ENCODE measurements at places on chromosomes 7 and 10.

GRCh38 chr7:150371996-150372270 lies 3.3 kb downstream of the REPIN1 start:
- DNase-seq, result no peak

DNA sequence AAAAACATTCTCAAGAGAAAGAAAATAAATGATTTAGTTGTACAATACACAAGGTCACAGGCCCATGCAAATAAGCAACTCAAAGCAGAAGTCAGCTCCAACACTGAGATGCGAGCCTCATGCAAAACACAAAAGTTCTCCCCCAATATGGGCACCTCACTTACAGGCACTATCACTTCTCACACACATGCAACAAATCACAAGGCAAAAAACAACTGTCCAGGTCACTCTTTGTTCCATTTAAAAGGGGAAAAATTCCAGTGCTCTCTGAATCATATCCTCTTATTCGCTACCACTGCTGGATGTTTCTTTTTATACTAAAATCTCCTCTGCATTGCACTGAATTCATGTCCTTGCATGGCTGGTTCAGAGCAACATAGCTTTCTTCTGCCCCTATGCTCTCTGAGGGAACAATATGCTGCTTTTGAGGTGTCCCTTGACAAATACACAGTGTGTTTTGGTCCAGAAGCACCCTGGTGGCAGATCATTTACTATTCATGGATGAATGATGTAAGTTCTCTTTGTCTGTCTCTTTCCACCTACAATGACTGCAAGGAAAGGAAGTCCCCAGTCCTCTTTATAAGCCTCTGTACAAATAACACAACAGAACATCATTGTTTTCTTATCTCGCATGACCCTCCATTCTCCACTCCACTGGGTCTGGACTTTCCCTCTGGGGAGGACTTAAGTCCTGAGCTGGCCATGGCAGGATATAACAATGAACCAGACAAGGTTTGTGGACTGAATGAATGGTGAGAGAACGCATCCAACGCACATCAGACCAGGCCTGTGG lies 85.4 kb upstream of the GSDME start:
- DNase-seq, result no peak

GRCh38 chr10:129949411-129949810 lies 14.7 kb downstream of the EBF3 start:
- no peak for DNase-seq

DNA sequence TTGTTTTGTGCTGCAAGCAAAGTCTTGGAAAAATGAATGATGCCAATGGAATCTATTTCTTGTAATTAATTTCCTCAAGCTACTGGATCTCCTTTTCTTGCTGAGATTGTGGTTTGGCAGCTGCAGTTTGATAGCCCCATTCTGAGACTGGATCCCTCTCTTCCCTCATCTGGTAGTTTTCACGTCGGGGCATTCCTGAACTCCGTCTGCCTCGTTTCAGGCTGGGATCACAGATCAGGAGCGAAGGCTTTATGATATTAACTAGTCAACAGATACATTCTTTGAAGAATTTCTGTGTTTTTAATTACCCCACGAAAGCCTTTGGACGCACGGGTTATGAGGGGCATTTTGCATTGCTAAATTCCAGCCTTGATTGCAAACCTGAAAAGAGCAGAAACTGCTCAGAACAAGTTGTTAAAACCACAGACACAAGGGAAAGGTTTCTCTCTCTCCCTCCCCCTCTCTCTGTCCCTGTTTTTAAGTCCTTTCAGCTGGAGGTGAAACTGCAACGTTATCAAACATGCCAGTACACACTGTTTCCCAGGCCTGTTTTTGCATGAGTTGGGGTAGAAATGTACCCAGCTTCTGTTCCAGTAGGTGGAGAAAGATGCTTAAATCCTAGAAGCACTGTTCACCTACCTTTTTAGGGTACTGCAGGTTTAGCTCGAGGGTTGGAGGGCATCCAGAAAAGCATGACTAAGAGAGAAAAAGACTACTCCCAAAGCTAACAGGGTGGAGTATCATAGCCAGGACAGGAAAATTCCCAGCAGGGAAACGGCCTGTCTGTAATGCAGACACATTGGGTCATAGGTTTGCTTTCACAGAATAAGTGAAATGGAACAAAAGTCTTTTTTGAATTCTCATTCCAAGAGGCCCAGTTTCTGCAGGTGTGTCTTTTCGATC lies 124.3 kb downstream of the CUX1 start:
- no peak for DNase-seq

GRCh38 chr7:82339958-82340357 lies 103.6 kb downstream of the CACNA2D1 start:
- no peak for DNase-seq

DNA sequence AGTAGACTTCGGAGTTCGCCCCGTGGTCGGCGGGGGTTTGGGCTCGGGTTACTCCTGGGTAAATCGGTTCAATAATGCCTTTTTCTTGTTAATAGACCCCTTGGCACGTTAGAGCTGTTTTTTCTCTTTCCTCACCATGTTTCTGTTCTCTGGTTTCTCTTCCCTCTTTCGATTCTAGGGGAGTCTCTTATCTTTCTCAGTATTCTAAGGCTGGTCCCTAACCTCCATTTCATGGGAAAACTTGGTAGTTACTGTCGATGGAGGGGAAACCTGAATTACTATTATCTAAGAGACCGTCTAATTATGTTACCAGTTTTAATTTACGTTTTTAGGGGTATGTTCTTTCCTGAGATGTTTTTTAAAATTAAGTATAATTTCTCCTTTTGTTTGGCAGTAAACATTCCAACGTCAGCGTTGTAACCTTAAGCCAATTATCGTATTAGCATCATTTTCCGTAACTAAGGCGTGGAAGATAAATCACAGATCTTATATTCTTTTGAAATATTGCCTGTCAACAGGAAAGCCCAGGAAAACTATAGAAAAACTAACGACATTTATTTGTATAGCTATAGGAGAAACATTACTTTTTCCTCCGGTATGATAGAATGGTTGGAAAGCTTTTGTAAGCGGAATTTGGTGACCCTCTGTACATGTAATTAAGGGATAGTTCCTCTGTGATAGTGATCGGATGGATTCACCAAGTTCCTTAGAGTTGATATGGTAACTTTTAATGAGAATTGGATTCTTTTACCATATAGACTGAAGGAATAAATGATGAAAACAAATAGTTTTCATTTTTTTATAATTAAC lies 847 bp downstream of the BTAF1 start:
- DNase-seq, result no peak

DNA sequence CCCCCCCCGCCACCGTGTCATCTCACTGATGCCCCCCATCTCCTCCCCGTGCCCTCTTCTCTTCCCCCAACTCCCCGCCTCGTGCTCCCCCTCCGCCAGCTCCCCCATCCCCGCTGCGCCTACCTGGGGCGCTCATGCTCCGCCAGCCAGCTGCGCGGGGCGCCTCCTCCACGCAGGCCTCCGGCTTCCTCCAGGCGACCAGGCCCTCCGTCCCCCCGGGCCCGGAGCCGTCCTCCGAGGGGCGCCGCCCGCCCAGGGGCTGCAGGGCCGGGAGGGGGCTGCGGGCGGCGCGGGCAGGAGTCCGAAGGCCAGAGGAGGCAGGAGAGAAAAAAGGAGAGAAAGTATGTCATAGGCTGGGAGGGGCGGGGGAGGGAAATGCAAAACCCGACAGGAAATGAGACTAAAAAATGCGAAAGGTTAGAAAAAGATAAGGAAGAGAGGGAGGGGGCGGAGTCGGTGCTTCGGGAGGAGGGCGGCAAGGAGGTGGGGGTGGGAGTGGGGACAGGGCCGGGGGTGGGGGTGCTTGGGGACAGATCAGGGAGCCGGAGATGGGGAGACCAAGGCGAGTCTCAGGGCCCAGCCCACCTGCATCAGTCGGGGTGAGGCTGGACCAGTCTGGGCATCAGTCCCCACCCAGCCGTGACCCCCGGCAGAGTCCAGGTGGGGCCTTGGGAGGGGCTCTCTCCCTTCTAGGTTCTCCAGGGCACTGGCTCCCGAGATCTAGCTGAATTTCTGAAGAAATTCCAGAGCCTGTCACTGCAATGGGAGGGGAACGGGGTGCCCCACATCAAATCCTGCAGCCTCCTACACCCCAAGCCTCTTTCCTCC lies at the start of gene CARD11:
CARD11 (minus strand) TSS at position 324 of the 828 bp plus-strand sequence. CDS start 85,361 bp downstream, outside the sequence.
- no peak for DNase-seq

- no peak for DNase-seq
These were observed 11.9 kb downstream of the PAXIP1 start for GRCh38 chr7:154990964-154991540.

DNA sequence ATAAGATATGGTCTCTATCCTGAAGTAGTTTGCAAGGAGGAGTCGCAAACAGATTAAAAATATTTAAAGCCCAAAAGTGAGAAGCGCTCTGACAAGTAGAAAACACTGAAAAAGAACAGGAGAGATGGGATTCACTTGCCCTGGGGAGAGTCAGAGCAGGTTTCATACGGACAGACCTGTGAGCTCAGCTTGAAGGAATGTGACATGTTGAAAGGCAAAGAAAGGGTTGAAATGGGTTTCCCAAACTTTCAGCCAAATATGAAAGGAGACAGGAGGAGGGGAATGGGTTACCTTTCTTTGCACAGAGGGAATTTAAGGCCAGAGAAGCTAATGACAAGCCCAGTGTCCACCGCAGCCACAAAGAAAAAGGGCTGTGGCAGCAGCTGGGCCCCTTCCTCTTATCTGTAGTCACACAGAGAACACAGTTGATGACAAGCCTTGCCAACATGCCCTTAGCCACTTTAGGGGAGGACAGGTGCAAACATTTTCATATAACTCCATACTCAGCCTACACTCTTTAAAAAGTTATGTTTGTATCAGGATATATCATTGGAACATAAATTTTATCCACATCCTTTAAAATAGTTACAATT lies 14.9 kb downstream of the HOXA1 start:
- no peak for DNase-seq

GRCh38 chr10:92103376-92104090 lies 180.0 kb downstream of the BTAF1 start:
- no peak for DNase-seq

GRCh38 chr10:120803972-120804371 lies 47.2 kb upstream of the WDR11 start:
- no peak for DNase-seq

DNA sequence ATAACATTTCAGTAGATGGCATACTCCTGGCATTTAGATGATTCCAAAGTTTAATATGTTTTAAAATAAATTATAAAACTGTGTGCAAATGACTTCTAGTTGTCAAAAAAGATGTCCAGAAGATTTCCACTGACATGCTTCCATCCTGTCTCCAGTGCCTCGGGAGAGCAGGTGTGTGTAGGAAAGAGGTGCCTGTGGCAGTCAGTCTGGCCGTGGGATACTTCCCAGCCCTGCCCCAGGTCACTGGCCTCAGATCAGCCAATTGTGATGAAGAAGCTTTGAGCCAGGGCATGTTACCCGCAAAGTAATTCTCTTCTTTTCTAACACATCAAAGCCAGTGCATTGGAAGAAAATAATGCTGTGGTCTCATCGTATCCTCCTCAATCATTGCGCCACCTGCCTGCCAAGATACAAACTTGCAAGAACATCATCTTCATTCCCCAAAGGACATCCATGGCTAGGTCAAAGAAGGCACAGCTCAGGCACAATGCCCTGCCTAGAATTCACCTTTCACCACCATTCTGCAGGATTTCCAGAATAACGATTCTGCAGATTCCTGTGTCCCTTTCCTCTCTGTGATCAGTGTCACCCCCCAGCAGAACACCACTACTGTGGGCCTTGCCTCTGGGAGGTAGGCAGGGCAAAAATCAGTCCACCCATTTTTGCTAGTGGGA lies 6.3 kb upstream of the KCNMA1 start:
- no peak for DNase-seq

- no peak for DNase-seq
These were observed 73.3 kb downstream of the SKIDA1 start for GRCh38 chr10:21452203-21452602.

DNA sequence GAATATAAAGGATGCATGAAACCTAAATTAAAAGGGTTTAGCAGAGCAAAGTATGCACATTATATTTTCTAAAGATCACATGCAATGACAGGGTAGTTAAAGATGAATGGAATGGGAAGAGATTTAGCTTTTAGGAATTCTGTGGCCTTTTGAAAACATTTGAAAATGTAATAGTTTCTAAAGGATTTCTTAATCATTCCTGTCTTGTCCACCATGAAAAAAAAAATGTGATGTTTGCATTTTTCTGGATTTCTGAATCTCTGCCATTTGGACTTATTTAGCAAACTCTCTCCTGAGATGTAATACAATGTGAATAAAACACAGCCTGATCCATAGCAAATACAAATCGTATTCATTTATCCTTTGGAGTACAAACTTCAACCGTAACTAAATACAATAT lies 126.6 kb upstream of the RAB11FIP2 start:
- no peak for DNase-seq

DNA sequence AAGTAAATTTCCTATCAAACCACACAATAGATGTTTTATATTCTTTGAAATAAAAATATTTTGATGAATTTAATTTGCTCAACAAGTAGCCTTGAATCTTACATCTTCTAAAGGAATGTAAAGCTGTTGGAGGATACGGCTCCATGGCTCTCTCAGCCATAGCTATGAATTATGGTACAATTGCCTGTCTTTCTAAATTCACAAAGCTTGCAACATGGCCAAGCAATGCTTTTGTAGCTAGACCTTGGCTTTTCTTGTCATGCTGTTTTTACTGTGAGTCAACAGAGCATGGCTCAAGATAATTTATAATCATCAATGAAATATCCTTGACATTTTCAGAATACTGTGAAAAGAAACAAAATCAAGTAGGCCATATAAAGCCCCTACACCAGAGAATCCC lies 286.7 kb downstream of the CACNA2D1 start:
- no peak for DNase-seq

DNA sequence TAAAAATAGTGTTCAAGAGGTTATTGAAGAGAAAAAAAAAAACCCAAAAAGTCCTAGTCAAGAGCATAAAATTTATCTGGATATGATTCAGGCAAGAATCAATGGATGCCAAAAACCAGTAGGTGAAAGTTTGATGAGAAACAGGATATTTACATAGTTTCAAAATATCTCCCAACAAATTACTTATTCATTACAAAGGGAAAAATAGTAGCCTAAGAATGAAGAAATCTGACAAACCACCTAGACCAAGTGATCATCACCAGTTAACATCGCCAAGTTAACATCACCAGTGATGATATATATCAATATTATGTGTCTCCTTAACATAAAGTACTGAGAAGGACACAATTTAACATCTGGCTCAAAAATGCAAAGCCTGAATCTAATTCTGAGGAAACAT lies 85.2 kb downstream of the RNLS start:
- no peak for DNase-seq

GRCh38 chr7:74230446-74231231 lies 20.8 kb downstream of the LAT2 start:
- no peak for DNase-seq
